ENCODE measurements at places on chromosomes 4 and X. TPM values are rescaled to one million over a fixed set of nuclear protein-coding genes. Genes with fewer than 3 reads are reported as not detected.
A peak's percentile ranks its signal among the peaks of the same experiment; 100 is the strongest.

FGF16 gene
- not detected for total RNA-seq

PORCN gene
- 7.7 TPM for total RNA-seq

GRCh38 chr4:56438766-56439165 lies 2.7 kb downstream of the PAICS start:
- H3K4me1 ChIP-seq: peaks cover 43% of the 10 kb centered on the region
- no peaks in the 10 kb centered on the region for H3K27me3 ChIP-seq
- no peak overlapping the region for H3K4me3 ChIP-seq

GRCh38 chr4:142336251-142336934 lies 509.7 kb downstream of the INPP4B start:
- no peak overlapping the region for H3K4me3 ChIP-seq
- H3K27ac ChIP-seq: no peak overlapping the region
- DNase-seq: no peak
- peaks cover 33% of the 10 kb centered on the region for H3K36me3 ChIP-seq
- H3K27me3 ChIP-seq: no peaks in the 10 kb centered on the region
- H3K4me1 ChIP-seq: peaks cover 60% of the 10 kb centered on the region

DNA sequence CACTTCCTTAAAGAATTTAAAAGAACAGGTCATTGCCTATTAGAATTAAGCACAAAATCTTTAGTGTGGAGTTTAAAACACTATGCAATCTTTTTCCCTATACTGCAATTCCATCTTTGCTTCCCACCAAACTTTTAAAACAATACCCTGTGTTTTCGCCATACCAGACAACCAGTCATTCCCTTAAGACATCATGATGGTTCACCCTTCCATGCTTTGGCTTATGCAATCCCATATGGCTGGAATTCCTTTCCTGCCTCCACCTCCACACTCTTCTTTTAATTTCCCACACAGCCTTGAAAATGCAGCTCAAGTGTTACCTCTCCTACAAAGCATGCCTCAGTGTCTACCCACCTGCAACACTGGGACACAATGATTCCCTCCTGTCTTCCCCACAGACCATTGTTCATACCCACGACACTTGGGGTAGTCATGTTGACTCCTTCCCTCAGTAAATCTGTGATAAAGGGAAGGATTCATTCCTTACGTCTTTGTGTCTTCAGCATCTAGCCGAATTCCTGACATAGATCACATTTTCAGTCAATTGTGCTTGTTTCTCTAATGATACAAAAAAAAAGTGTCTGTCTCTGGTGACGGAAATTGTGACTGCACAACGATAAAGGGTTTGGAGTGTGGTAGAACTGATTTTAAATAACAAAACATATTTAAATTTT lies 166.3 kb downstream of the FNIP2 start:
- DNase-seq: no peak
- peaks cover 4% of the 10 kb centered on the region for H3K27me3 ChIP-seq
- H3K4me1 ChIP-seq: peaks cover 2% of the 10 kb centered on the region
- H3K27ac ChIP-seq: no peak overlapping the region
- no peak overlapping the region for H3K4me3 ChIP-seq
- H3K36me3 ChIP-seq: no peaks in the 10 kb centered on the region

PLAC8 gene
- total RNA-seq: 16.9 TPM

DNA sequence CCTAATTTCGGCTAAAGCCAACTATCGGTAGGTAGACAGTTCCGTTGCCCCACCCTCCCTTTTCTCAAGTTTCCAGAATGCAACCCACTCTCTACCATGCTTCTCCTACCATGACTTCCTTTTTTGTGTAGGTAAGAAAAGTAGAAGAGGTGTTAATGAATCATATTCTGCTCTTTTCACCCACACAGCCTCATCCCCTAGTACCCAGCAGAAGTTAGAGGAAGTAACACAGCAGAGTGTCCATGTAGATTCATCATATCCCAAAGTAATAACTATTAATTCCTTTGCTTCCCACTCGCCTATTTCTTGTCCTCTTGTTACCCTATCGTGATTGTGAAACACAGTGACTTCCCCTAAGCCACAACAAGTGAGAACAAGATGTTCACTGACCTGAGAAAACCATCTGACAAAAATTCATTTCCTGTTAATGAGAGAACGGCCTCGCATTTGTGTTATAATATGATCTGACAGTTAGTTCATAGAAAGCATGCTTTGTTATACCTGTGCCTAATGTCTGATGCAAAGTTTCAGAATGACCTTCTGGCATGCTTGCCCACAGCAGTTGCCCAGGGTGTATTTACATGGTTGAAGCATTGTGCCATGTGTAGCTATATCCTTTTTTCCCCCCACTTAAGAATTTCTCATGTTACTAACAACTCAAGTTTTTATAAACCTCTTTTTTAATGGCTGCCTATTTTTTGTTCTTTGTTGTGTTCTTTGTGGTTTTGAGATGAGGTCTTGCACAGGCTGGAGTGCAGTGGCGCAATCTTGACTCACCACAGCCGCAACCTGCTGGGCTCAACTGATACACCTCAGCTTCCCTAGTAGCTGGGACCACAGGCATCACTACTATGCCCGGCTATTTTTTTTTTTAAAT lies 185.6 kb downstream of the RAP1GDS1 start:
- H3K36me3 ChIP-seq: peaks cover 15% of the 10 kb centered on the region
- H3K27ac ChIP-seq: peak overlapping the region; percentile 87
- H3K4me3 ChIP-seq: peak overlapping the region; percentile 48
- H3K27me3 ChIP-seq: no peaks in the 10 kb centered on the region
- H3K4me1 ChIP-seq: peaks cover 35% of the 10 kb centered on the region

DNA sequence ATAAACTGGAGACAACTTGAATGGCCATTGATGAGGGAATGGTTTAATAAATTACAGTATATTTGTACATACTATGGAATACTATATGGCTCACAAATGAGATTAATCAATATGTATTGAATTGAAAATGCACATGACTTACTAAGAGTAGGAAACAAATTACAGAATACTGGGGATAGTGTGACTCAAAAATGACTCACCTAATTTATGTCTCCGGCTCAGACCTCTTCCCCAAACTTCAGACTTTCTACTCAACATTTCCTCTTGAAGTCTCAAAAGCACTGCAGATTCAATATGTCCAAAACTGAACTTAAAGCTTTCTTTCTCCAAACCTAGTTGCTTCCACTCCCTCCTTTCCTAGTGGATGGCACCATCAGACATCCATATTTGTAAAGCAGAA lies 28.8 kb upstream of the GRIA3 start:
- no peak overlapping the region for H3K4me3 ChIP-seq
- H3K27ac ChIP-seq: no peak overlapping the region
- H3K36me3 ChIP-seq: no peaks in the 10 kb centered on the region
- H3K4me1 ChIP-seq: no peaks in the 10 kb centered on the region
- DNase-seq: no peak

CPZ gene
- not detected for total RNA-seq

DNA sequence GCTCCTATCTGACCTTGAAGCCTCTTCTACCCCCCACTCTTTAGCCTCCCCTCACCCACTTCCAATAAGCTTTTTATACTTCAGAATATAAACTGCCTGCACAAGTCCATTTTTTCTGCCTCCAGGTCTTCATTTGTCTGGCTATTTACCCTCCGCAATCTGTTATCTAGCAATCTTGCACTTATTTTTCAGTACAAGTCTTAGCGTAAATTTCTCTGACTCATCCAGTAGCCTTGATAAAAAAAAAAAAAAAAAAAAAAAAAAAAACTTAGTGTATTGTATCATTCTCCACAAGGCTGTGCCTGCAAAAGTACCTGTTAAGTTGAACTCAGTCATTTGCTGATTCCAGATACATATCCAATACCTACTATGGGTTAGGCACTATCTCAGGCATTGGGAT lies 219.5 kb upstream of the DKK2 start:
- DNase-seq: no peak
- no peaks in the 10 kb centered on the region for H3K4me1 ChIP-seq
- H3K27me3 ChIP-seq: no peaks in the 10 kb centered on the region
- H3K4me3 ChIP-seq: no peak overlapping the region

RASL11B gene
- 0.40 TPM for total RNA-seq

- H3K4me3 ChIP-seq: no peak overlapping the region
- H3K27me3 ChIP-seq: no peaks in the 10 kb centered on the region
- H3K27ac ChIP-seq: no peak overlapping the region
- H3K36me3 ChIP-seq: no peaks in the 10 kb centered on the region
Measured at GRCh38 chrX:28223991-28224390, 242.7 kb upstream of the DCAF8L1 start.

XAGE1A gene
- total RNA-seq: not detected

GRCh38 chr4:37555322-37555721 lies 130.9 kb downstream of the RELL1 start:
- H3K27me3 ChIP-seq: no peaks in the 10 kb centered on the region
- no peak overlapping the region for H3K4me3 ChIP-seq
- DNase-seq: no peak
- H3K27ac ChIP-seq: no peak overlapping the region
- peaks cover 4% of the 10 kb centered on the region for H3K36me3 ChIP-seq
